ENCODE measurements at places on chromosomes 11 and 22.

DNA sequence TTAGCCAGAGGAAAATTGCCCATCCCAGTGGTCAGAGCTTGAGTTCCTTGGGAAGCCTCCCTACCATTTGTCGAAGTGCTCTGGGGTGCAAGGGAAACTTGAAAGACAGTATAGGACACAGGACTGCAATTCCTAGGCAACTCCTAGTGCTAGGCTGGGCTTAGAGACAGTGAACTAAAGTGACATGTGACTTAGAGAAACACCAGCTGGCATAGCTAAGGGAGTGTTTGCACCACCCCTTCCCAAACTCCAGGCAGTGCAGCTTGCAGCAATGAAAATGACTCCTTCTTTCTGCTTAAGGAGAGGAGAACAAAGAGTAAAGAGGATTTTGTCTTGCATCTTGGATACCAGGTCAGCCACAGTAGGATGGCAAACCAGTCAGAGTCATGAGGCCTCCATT lies 388.0 kb downstream of the DYNC2H1 start:
- no peak for DNase-seq

DNA sequence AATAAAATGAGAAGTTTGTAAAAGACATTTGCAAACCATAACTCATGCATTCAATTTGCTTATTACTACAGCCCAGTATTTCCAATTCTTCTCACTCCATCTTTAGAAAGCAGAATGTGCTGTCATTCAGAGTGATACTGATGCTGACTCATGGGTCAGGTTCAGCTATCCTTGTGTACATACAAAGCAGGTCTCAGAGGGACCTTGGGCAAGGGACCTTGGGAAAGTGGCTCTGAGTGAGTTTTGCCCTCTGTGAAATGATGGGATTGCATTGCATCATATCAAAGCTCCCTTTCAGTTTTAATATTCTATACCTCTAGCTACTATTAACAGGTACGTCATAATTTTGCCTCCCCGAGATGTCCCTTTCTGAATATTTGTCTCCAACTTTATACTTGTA lies 848.7 kb downstream of the OPCML start:
- DNase-seq, result no peak

DNA sequence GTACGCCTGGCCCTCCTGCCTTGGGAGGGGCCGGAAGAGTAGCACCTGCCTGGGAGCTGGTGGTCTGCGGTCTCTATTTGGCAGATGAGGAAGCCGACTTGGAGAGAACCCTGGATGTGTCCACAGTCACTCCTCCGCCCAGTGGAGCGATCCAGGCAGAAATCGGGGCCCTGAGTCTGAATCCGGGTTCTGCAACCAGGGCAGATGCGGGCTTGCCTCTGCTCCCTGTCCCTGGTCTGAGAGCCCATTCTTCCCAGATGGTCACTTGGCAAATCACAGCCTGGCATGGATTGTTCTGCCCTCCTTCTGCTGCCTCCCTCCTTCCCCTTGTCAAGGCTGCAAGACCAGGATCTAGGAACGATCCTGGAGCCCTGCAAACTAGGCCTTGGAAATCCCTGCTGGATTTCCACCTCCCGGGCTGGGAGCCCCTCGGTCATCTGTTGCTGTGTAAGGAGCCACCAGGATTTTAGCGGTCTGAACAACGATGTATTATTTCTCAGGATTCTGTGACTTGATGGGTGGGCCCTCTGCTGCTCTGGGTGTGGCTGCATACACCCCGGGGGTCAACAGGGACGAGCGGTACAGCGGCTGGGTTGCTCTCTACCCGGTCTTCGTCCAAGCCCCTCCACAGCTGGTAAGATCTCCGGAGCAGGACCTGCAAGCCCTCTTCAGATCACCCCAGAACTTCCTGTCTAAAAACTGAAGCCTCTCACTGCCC lies 2.0 kb upstream of the ASCL2 start:
- no peak for DNase-seq

DNA sequence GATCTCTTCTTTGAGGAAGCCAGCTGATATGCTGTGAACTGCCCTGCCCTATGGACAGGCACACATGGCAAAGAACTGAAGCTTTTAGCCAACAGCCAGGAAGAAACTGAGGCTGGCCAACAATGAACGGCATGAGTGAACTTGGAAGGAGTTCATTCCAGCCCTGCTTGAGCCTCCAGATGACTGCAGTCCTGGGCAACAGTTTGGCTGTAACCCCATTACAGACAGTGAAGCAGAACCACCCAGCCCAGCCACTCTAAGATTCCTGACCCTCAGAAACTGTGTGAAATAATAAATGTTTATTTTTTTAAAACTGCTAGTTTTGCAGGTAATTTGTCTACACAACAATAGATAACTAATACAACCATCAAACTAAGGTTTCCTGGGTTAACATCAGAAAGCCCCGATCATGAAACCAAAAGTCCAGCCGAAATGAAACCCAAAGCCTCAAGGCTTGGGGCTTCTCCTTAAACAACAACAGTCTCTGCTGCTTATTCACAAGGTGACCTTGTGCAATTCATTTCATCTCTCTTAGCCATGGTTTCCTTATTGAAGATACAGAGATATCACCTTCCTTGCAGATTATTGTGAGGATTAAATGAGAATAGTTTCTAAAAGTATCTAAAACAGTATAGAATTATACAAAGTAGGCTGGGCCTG lies 31.4 kb downstream of the PAK1 start:
- DNase-seq, result no peak

DNA sequence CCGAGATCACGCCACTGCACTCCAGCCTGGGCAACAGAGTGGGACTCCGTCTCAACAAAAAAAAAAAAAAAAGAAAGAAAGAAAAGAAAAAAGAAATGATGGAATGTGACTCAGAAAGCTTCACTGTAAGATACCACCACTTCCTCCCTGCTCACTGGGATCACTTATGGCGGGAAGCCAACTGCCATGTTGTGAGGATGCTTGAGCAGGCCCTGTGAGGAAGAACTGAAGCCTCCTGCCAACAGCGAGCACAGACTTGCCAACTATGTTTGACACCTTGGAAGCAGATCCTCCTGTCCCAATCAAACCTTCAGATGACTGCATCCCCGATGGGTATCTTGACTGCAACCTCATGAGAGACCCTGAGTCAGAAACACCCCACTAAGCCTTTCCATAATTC lies 8.3 kb downstream of the SEC14L6 start:
- DNase-seq, result no peak

GRCh38 chr11:64448599-64449380 lies 89.8 kb downstream of the RPS6KA4 start:
- DNase-seq, result peak; percentile 93

- no peak for DNase-seq
These were observed 22.9 kb downstream of the STX3 start for GRCh38 chr11:59778122-59778521.

DNA sequence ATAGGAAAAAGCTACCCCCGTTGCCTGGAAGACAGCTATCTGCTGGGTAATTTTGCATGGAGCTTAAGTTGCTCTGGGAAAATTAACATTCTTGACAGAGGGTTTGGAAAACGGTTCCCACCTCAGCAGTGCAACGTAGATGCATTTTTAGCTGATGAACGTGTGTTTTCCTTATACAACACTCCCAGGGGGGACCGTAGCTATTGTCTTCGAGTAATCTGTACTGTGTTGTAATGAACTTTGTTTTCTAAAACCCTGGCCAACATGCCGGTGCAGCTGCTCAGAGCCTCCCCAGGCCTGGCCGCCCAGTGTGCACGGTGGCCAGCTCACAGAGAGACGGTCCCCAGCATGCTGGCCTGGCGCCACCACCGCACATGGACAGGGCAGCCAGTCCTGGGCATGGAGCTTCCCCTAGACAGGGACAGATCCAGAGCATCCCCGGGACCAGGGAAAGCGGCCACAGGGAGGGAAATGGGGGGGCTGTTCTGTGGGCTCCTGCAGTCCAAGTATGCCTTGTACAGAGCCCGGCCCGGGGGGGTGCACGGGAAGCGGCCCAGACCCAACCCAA lies 2.2 kb downstream of the TNNT3 start:
- no peak for DNase-seq

- DNase-seq, result no peak
These were observed 34.5 kb downstream of the SPATA19 start for GRCh38 chr11:133810766-133811165.

GRCh38 chr11:33016654-33017053 lies 976 bp downstream of the DEPDC7 start:
- no peak for DNase-seq

- DNase-seq, result no peak
These were observed 1.1 kb upstream of the IRAG1 start for GRCh38 chr11:10694486-10695239.

GRCh38 chr11:61077936-61078335 lies 24.4 kb upstream of the CD5 start:
- no peak for DNase-seq

DNA sequence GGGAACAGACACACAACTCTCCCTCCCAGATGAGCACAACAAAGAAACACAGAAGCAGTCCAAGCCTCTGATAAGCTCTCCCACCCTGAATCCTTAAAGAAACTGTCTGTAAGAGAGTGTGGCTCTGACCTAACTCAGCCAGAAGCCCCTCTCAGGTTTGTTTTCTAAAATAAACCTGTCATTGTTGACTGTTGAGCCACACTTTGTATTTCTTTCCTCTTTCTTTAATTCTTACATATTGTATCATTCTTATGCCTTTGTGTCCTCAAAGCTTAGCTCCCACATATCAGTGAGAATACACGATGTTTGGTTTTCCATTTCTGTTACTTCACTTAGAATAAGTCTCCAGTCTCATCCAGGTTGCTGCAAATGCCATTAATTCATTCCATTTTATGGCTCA lies 7.8 kb upstream of the OR8D2 start:
- no peak for DNase-seq

- peak; percentile 59 for DNase-seq
These were observed 781 bp downstream of the SIDT2 start for GRCh38 chr11:117179048-117179999.

DNA sequence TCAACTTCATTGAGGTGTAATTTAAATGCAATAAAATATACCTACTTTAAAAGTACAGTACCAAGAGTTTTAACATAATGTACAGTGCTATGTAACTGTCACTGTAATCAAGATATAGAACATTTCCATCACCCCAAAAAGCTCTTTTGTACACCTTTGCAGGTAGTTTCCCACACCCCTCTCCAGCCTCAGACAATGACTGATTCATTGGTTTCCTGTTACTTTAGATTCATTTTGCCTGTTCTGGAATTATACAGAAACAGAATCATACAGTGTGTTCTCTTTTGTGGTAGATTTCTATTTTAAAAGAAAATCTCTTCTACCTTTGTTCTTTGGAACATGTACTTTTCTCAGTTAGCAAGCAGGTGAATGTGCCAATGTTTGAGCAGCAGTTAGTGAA lies 38.2 kb downstream of the SHISA8 start:
- DNase-seq, result no peak

DNA sequence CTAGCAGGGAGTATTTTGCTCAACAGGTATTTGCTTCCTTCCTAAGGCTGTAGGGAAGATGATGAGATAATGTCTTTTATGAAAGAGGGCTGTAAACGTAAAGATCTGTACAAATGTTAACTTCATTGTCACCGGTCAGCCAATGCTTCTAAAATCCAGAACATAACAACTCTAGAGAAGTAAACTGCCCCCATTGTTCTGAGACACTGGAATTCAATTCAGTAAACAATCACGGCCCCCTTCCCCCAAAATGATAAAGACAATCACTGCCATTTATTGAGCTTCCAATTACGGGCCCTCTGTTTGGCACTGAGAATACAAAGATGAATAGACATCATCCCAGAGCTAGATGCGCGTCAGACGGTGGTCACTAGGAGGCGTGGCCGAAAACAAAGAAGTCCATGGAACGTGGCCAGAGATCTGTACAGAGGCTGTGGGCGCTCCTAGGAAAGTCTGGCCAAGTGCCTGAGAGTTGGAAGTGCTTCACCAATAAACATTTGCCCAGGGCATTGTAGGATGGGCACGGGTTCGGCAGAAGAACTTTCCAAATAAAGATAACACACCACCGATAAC lies 576 bp downstream of the TMEM258 start:
- peak; percentile 74 for DNase-seq

GRCh38 chr11:120336641-120337354 lies 585 bp downstream of the ARHGEF12 start:
- DNase-seq, result peak; percentile 57

GRCh38 chr22:37088750-37089408 lies 20.6 kb downstream of the TMPRSS6 start:
- no peak for DNase-seq

DNA sequence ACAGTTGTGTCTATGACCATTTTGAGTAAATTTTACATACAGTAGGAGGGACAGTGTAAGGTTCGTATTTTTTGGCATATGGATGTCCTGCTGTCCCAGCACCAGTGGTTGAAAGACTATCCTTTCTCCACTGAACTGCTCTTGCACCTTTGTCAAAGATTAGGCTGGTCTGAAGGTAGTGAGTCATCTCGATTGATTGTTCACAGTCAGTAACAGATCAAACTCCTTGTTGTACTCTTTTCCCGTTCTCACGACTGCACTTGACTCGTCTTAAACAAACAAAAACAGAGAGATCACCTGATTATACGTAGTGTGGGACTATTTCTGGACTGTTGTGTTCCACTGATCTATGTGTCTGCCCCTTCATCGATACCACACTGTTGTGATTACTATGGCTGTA lies 77.1 kb downstream of the DGCR2 start:
- no peak for DNase-seq

All from HAP-1 (cell line).